Central memory CD4-positive, alpha-beta T cell (primary cell): ENCODE measurements at places on chromosomes 4 and X.
A peak's percentile ranks its signal among the peaks of the same experiment; 100 is the strongest.

DNA sequence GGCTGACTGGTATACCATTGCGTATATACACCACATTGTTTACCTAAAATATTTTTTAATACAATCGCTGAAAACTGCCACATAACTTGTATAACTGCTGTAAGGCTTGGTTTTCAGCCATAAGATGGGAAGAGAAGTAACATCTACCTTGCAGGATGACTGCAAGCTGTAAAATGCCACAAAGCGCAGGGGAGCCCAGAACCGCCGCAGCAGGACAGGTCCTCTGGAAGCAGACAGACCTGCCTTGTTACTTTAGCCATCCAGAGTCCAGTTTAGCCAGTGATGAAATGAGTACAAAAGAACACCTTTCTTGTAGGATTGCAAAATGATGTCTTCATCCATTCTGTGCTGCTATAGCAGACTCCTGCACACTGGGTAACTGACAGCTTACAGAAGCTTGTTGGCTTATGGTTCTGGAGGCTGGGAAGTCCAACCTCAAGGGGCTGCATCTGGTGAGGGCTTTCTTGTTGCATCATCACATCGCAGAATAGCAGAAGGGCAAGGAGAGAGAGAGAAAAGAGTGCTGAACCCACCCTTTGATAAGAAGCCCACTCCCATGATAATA is 4.1 kb upstream of the CTBP1 start:
- DNase-seq, result no peak

DNA sequence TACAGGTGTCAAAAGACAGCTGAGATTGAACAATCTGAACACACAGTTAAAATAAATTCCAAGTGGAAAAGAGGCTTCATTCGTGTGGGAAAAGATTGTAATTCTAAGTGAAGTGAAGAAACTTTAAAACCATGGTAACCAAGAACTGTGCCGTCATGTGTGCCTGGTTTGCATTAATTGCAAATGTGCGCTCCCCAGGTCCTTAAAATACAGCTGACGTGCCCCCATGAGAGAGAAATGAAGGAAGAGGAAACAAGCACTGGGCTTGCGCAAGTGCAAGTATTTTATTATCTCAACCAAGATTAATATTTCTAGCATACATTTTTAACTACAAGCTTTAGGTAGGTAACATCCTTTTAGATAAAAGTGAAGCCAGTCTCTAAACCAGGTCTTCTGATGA is 92.5 kb downstream of the PARM1 start:
- DNase-seq, result no peak

GRCh38 chr4:110472583-110473329 is 3.2 kb upstream of the ENPEP start:
- DNase-seq, result no peak

GRCh38 chr4:157151711-157152110 is 68.8 kb upstream of the GRIA2 start:
- no peak for DNase-seq

DNA sequence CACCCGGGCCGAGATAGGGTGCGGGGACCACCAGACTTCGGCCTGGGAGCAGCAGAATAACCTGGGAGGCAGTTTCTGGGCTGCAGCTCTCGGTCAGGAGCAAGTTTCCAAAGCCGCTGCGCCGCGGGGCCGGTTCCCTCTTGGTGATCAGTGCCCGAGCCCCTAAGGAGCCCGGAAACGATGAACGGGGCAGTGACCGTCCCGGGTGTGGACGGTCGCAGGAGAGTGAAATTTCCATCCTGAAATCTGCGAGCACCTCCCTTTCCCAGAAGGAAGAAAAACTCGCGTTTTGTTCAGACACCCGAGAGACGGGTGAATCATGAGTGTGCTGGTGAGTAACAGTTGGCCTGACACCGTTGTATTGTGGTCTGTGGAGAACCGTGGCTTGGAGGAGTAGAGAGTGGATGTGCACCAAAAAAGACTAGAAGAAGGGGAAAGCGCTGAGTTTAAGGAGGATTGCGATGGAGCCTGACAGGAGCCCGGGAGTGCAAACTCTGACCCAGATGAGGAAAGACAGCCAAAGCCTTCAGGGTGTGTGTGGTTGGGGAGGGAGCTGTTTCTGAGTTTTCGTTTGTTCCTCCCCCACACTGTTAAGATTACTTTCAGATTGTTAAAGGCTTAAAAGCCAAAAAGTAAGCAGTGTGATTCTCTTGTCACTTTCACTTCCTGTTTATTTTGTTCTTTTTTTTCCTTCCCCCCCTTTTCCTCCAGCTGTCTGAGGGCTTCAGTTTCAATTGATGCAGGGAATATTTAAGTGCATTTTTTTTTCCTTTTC is 828 bp downstream of the MCUB start:
- DNase-seq, result peak; percentile 76

- no peak for DNase-seq
Observed at GRCh38 chr4:93409035-93409434, 419.5 kb upstream of the ATOH1 start.

- no peak for DNase-seq
Observed at GRCh38 chr4:133233922-133234321, 84.8 kb downstream of the PCDH10 start.

DNA sequence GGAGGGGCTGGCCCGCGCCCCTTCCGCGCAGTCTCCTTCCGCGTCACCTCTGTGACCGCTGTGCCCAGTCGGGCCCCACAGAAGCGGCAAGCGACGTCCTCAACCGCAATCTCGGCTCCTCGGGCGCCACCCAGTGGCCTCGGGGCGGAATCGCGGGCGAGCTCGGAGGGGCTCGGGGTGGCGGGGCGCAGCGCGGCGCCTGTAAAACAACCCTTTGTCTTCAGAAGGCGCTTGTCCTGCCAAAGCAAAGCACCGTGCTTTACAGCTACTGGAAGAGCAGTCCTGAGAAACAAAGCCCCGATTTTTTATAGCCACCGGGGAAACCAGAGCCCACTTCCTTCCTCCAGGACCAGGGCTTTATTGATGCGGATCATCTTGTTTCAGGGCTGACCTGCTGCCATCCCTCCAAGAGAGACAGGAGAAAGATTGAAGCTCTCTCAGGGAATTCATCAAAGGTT is 37.3 kb upstream of the CDKN2AIP start:
- peak; percentile 88 for DNase-seq

DNA sequence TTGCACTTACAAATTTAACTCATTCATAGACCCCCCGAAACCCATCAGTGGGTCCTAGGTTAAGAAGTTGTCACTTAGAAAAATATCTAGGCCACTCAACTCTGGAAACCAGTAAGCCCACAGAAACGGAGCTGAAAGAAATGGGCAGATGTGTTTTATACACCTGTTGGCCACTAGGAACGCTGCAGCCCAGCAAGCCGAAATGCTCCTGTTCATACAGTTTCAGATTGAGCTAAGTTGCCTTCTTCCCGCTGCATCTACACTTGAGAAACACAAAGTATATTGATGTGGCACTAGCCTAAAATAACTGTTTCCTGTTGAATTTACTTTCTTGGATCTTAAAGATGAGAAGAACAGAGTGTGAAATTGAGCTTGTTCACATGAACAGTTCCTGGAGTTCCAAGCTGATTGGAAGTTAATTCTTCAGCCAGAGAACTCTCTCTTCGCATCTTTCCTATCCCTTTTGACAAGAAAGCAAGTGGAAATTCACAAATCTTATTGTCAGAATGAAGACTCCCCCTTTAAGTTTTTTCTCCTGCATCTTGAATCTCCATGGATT is 174.1 kb downstream of the RBMX2 start:
- no peak for DNase-seq

- no peak for DNase-seq
Observed at GRCh38 chr4:140928880-140929279, 172.7 kb upstream of the TBC1D9 start.

- no peak for DNase-seq
Observed at GRCh38 chrX:140756941-140757340, 47.4 kb downstream of the LINC00632 start.

- peak; percentile 71 for DNase-seq
Observed at GRCh38 chrX:40096395-40097091, 1.2 kb downstream of the BCOR start.

- no peak for DNase-seq
Observed at GRCh38 chr4:52366621-52367020, 292.5 kb downstream of the USP46 start.

DNA sequence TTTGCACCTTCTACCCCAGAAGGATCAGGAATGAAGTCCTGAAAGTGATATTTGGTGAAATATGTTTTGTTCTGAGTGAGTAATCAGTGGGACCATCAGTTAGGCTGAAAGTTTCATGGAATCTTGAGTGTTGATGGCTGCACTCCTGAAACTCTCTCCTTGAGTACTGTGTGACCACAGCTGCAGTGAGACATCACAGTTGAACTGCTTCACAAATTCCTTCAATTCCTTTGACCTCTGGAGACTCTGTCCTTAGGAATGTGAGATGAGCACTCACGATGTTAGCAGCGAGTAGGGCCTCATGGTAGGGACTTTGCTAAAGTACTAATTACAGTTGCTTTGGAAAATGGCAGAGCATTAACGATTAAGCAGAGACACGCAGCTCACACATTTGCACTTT is 142.9 kb upstream of the SLC4A4 start:
- DNase-seq, result no peak

- DNase-seq, result no peak
Observed at GRCh38 chrX:15468036-15468435, 25.1 kb downstream of the PIR start.

- DNase-seq, result no peak
Observed at GRCh38 chr4:18698119-18698883, 676.7 kb upstream of the LCORL start.

- DNase-seq, result peak; percentile 19
Observed at GRCh38 chr4:16001484-16001858, 38.5 kb upstream of the FGFBP2 start.

DNA sequence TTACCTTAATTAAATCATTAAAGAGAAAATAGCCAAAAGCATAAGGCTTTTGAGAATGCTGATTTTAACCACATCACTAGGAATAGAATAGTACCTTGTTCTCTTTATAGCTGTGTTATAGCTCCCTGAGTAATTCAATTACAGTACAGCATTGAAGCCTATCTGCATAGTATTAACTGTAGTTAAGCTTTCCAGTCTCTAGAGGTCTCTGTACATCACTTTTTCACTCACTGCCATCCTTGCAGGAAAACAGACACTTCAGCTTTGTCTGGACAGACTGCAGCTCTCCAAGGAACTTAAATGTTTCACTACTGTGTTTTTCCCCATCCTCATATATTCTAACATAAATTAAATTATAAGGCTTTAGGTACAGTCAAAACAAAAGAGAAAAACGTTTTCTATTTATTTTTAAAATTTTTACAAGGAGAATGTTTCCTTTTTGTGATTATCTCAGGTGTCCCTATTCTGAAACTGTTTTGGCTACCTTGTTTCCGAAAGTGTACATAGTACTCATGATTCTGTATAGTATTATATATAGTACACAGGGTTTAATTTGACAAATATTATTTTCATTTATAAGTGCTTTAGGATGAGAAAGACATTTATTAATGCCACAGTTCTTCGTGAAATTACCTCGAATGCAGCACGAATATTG is 407.9 kb downstream of the PCDH18 start:
- no peak for DNase-seq

DNA sequence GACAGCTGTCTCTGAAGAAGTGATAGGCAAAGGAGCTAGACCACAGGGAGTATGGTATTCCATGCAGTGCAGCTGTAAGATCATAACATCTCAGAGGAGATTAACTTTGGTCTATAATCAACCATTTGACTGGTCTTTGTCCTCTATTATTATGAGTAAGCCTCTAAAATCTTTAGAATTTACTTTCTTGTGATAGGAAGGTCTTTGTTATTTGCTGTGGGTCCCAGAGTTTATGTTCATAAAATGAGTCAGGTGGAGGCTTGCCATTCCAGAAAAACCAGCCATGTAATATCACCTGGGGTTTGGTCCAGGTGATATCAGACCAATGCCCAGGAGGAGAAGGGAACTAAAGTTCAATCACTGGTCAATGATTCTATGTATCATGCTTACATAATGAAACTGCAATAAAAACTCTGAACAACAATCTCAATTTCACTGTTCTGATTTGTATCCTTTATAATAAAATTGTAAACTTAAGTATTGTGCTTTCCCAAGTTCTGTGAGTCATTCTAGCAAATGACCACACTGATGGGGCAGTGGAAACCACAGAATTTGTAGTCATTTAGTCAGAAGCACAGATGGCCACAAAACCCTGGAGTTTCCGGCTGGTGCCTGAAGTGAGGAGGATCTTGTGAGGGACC is 239.6 kb upstream of the TRAM1L1 start:
- DNase-seq, result no peak

DNA sequence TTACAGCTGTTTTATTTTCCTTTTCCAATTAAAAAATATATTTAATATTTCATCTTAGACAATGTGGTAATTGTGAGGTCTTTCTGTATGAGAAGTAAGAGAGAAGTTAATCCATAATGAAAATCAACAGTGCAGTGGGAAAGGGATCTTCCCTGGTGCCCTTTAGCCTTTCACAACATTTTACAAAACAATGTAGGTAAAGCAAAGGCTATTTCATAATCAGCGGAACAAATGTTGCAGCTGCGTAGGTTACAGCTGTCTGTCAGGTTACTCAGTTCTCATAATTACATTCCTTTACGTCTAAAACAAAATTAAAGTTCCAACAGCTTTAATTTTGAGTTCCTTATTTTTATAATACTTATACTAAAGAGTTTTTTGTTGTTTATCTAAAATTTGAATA is 22.8 kb upstream of the VCX3A start:
- no peak for DNase-seq

DNA sequence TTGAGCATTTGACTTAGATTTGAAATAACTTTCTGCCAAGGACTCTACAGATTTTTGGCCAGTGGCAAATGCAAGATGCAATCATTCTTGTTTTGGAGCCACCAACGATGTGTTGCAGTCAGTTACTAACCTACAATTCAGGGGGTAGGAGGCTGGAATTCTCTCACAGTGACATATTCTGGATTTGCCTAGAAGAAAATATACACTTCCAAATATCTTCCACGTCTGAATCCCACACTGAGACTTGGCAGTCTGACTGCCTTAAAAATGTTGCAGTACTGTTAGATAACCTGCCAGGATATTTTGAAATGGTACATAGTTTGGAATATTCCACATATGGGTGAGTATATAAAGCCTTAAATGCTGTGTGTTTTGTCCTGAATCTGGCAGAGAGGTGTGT is 27.6 kb upstream of the AGTR2 start:
- DNase-seq, result no peak

- no peak for DNase-seq
Observed at GRCh38 chrX:23742174-23742696, 841 bp downstream of the ACOT9 start.

DNA sequence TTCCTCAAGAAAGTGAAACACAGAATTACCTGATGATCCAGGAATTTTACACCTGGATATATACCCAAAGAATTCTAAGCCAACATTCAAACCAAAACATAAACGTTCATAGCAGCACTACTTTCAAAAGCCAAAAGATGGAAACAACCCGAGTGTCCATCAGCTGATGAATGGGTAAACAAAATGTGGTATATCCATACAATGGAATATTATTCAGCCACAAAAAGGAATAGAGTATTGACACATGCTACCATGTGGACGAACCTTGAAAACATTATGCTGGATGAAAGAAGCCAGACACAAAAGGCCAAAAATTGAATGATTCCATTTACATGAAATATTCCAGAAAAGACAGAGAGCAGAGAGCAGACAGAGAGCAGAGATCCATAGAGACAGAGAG is 52.0 kb downstream of the IRF2 start:
- no peak for DNase-seq
